ENCODE measurements at places on chromosomes 1 and 21.

GRCh38 chr1:41802532-41803501, 115.9 kb downstream of the HIVEP3 start:
- no peak for DNase-seq

GRCh38 chr1:228020686-228021354, 14.0 kb downstream of the WNT3A start:
- no peak for DNase-seq

- no peak for DNase-seq
These were observed 117.1 kb downstream of the NRIP1 start for GRCh38 chr21:14947613-14948160.

DNA sequence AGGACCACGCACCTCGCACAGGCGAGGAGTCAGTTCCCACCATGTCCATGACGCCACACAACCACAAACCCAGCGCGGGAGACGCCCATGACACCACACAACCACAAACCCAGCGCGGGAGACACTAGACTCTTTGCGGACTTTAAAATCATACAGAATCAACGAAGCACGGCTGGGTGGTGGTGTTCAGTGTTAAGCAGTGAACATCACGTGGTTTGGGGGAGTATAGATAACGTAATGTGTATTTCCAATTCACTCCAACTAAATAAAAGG, 19.2 kb downstream of the PTTG1IP start:
- DNase-seq: no peak

DNA sequence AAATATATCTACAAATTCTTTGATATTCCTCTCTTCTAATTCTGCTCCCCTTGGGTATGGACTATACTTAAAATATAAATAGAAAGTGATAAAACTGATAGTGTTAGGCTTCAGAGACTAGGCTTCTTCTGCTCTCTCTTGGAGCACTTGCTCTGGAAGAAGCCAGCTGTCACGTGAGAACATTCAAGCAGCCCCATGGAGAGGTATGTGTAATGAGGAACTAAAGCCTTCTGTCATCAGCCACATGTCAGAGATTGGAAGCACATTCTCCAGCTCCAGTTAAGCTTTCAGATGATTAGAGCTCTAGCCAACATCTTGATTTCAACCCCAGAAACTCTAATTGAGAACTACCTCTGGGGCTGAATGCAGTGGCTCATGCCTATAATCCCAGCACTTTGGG, 34.3 kb downstream of the XKR8 start:
- DNase-seq: no peak
